ENCODE measurements at places on chromosomes 2 and 18.

- DNase-seq, result no peak
These were observed 17.3 kb downstream of the PTPN18 start for GRCh38 chr2:130372833-130373807.

DNA sequence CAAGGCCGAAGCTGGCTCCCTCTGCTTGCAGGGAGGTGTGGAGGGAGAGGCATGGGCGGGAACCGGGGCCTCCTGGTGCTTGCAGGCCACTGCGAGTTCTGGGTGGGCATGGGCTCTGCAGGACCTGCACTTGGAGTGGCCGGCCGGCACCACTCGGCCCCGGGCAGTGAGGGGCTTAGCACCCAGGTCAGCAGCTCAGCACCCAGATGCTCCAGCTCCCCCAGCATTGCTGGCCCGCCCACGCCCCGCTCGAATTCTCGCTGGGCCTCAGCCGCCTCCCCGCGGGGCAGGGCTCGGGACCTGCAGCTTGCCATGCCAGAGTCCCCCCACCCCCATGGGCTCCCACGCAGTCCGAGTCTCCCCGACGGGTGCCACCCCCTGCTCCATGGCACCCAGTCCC is 176.2 kb upstream of the FAM98A start:
- no peak for DNase-seq

- no peak for DNase-seq
These were observed 81.9 kb upstream of the PKDCC start for GRCh38 chr2:41965909-41966295.

DNA sequence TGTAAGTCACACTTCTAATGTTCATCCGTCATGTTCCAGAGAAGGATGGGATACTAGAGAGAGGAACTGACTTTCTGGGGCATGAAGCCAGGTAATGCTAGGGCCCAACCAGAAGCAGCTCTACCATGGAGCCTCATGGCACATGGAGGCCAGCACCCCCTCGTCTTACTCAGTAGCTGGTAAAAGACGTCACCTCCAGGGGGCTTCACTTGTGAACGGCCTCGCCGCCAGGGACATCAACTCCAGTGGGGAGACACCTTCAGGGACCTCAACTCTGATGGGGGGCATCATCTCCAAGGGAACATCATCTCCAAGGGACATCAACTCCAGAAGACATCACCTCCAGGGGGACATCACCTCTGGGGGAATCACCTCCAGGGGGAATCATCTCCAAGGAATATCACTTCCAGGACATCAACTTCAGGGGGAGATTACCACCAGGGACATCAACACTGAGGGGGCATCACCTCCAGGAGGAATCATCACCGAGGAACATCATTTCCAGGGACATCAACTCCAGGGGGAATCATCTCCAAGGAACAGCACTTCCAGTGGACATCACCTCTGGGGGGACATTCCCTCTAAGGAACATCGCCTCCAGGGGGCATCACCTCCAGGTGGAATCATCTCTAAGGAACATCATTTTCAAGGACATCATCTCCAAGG is 168.4 kb downstream of the NDUFA10 start:
- DNase-seq, result no peak

DNA sequence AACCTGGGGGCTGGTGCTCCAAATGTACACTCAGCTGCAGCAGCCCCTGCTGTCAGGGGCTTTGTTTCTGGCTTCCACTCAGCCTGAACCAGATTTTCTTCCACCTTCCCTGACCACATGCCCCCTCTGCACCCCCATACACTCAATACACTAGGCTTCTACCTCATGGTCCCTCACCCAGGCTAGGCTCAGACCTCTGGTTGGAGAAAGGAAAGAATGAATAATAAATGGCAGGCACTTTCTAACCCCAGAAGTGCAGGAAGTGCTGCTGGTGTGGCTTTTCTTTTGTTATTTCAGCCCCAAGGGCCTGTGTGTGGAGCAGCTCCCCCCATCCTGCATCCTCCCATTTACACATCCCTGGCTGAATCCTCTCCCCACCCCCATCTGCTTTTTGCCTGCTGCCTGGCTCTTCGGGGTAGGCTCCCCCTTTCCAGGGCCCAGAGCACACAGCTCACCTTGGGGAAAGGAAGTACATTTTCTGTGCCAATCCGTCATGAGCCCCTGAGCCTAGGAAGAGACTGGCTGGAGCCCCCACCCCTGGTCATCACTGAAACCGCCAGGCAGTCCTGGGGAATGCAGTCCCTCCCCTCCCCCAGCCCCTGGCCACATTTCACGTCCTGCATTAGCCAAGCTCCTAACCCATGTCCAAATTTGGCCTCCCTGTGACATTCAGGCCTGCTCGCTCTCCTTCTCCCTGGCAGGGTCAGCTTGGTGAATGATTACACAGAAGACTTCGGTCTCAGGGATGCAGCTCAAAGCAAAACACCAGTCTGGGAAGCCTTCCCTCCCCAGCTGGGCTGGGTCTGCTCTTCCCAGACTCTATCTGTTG is 2.6 kb downstream of the DYSF start:
- DNase-seq, result no peak

DNA sequence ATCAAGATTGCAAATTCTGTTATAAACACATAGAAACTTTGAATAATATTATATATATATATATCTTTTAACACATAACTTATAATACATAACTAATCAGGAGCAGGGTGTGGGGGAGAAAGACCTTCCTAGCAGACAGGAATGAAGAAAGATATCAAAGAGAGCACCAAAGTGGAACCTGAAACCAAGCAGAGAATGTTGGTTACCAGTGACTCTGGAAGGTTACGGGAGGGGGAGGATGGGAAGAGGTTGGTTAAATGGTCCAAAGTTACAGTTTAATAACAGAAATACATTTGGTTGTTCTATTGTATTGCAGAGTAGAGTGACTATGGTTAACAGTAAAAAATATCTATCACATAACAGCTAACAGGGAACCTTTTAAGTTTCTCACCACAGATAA is 366.7 kb downstream of the LRRTM4 start:
- DNase-seq, result no peak

GRCh38 chr2:9024575-9024974 is 21.1 kb upstream of the MBOAT2 start:
- DNase-seq, result no peak

- no peak for DNase-seq
These were observed 80.8 kb upstream of the LCLAT1 start for GRCh38 chr2:30366199-30366691.

DNA sequence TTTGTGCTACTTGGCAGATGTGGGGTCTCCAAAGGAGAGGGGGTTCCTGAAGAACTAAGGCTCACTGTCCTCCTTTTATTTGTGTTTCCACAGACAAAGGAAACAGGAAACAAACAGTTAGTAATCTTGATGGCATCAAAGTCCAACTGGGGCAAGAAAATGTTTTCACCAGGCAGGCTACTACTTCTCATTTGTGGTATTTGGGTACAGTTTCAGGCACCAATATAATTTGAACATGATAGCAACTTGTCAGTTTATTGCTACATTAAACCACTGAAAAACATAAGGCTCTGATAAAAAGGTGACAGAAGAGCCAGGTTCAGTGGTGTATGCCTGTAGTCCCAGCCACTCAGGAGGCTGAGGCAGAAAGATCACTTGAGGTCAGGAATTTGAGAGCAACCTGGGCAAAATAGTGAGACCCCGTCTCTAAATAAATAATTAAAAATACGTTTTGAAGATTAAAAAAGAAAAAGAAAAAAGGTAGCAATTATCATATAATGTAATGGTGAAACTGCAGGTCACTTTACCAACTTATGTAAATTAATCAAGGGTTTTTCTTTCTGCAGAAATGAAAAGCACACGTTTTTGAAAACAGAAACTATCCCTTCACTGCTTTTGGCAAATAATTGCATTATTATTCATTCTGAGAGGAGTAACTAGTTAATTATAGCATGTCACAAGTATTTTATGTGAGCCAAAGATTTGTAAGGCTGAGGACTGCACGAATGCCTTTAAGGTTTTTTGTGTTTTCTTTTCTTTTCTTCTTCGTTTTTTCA is 157.5 kb upstream of the CAVIN2 start:
- DNase-seq, result no peak

GRCh38 chr2:86028766-86029381 is 76.8 kb downstream of the POLR1A start:
- DNase-seq, result no peak

DNA sequence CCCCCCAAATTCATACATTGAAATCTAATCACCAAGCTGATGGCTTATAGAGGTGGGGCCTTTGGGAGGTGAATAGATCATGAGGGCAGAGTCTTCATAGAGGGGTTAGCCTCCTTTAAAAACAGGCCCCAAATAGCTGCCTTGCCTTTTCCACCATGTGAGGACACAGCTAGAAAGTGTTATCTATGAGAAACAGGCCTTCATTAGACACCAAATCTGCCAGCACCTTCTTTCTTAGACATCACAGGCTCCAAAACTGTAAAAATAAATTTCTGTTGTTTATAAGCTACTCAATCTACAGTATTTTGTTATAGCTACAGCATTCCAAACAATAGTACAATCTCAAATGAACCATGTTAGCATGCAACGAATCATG is 459.3 kb upstream of the GCFC2 start:
- DNase-seq, result no peak

GRCh38 chr2:238449909-238450417 is 23.2 kb downstream of the ASB1 start:
- DNase-seq, result no peak

- no peak for DNase-seq
These were observed 41.1 kb upstream of the MAP2 start for GRCh38 chr2:209382775-209383174.

- DNase-seq, result no peak
These were observed 109.3 kb upstream of the LINC00305 start for GRCh38 chr18:64258111-64258650.

GRCh38 chr2:85468704-85469349 is 50.3 kb downstream of the SH2D6 start:
- no peak for DNase-seq

DNA sequence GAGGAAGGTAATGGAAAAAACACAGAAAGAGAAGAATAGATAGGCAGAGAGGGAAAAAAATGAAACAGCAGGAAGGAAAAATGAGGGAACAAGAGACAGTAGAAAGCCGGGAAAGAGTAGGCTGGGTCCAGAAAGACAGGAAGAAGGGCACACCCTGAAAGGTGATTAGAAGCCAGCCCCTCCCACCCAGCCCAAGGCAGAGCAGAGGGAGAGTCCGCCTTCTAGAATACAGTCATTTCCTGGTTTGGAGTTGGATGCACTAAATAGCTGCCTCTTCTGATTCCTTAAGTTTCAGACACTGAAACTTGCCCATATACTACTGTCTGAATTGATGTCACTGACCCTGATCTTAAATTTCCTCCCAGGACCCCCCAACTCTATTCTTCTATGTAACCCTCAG is 17.9 kb upstream of the DSG3 start:
- no peak for DNase-seq

DNA sequence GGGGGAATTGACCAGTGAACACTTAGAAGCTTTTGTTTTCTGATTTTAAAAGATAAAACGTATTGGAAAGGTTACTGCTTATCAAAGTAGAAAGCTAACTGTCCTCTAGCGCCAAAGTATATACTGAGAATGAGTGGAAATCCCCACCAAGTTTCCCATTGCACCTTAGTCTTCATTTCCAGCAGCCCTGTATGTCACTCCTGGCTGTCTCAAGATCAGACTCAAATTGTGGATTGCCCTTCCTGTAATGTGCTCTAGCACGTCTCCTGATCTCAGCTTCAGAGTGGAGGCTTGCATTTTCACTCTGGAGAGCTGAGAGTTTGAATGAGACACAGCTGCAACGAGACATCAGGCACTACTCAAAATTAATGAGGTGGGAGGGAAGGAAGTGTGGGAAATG is 26.6 kb downstream of the MFF start:
- no peak for DNase-seq

DNA sequence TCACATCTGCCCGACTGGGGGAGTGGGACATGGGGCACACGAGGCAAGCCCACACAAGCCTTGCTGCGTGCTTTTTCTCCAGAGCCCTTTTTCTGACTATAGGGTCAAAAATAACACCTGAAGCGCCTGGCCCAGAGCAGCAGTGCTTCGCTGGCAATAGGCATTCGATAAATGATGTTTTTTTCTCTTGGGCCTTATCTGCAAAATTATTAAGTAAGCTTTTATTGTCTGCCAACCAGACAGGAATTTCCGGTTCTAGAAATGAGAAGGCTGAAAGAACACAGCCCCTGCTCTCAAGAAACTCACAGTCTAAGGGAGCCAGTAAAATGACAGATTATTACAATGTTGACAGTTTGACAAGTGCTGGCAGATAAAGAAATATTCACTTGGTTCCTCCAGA is 2.7 kb upstream of the TMBIM1 start:
- DNase-seq, result no peak

GRCh38 chr2:169173876-169174275 is 104.5 kb downstream of the DHRS9 start:
- no peak for DNase-seq

- DNase-seq, result no peak
These were observed 46.3 kb upstream of the VIT start for GRCh38 chr2:36650031-36650829.

DNA sequence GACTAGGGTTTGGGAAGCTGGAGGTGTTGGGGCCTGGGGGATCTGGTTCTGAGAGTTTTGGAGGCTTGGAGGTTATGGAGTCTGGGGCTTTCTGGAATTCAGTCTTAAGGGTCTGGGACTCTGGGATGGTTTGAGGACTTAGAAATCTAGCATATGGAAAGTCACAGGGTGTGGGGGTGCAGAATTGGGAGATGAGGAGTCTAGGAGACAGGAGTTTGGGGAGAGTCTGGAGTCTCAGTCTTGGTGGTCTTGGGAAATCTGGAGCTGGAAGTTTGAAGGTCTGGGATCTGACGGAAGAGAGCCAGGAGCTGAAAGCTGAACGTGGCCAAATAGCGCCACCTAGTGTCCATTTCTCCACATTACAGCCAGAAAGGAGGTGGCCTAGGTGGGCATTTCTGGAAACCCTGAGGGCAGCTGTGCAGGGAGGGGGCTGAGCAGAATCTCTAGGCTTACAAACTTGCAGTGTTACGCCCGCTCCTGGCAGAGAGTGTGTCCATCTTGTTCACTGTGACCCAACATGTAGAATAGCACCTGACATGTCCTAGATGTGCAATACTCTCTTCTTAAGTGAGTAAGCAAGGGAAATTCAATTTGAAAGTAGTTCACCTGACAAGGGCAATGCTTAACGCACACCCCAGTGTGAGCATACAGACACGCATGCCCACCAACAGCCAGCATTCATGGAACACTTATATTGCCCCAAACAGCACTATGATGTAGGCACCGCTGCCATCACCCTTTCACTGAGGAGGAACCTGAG is 204.8 kb downstream of the TFCP2L1 start:
- no peak for DNase-seq

- no peak for DNase-seq
These were observed 78.4 kb downstream of the MAPK4 start for GRCh38 chr18:50638016-50638883.

DNA sequence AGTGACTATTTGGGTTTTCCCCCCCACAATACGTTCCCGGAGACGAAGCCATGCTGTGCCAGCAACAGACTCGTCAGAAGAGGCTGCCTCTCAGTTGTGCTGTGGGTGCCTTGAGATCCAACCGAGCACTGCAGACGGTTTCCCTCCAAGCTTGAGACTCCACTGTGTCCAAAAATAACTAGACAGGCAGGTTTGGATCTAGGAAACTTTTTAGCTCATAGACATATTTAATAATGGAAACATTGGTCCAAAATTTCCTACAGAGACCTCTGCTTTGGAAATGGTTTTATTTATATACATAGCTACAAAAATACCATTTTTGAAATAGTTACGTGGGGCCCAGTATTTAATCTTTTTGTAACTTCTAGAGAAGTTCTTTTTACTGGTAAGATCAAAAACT is 63.1 kb upstream of the SPATS2L start:
- no peak for DNase-seq
